ENCODE measurements at places on chromosomes 4 and X.

DNA sequence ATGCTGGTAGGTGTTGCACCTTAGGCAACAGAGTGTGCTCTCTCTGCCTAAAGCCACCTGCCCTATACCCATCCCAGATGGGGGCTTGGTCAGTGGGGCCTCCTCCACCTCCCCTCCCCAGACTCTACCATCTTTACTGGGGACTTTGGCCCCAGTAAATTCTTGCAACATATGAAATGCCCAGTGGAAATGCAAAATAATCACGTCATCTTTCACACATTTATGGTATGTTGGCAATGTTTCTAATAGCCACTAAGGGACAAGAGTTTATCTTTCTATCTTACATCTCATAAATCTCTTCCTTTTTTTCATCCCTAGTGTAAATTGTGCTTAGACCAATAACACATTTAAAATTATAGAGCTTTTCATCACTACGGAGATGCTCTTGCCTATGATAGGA lies 103.0 kb upstream of the MAML3 start:
- DNase-seq, result no peak

DNA sequence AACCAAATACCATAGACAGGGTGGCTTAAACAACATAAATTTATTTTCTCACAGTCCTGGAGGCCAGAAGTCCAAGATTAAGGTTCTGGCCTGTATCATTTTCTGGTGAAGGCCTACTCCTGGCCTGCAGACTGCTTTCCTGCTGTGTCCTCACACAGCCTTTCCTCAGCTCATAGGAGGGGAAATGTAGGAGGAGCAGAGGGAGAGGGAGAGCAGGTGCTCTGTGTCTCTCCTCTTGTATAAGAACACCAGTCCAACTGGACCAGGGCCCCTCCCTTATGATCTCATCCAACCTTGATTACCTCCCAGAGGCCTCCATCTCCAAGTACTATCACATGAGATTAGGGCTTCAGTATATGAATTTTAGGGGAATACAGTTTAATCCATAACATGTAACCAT lies 34.3 kb downstream of the RAPGEF2 start:
- DNase-seq, result no peak

DNA sequence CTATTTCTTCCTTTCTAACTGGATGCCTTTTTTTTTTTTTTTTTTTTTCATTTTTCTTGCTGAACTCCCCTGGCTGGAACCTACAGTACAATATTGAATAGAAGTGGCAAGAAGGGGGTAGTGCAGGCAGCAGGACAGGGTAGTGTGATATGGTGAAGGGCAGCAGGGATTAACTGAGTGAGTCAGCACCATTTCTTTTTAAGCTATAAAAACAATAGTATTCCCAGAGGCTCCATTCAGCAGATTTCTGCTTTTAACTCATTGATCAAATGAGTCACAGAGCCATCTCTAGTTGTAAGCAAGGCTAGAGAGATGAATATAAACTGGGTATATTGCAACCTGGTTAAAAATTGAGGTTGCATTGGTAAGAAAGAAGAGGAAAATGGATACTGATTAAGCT lies 53.6 kb upstream of the SETD7 start:
- DNase-seq, result no peak

DNA sequence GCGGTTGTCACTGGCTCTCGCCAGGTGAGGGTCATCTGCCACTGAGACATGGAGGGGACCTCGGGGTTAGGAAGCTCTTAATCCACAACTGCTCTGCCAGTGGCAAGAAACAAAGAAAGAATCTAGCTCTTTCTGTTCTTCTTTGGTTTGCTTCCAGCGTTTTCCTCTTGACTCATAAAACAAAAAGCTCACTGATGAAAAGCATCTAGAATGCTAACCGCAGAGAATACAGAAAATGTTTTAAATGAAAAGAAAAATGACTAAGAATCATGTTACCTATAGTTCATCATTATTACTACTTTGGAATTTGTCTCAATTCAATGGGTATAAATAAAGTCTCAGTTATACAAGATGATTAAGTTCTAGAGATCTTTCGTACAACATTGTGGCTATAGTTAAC lies 274.8 kb upstream of the TENM3 start:
- no peak for DNase-seq

DNA sequence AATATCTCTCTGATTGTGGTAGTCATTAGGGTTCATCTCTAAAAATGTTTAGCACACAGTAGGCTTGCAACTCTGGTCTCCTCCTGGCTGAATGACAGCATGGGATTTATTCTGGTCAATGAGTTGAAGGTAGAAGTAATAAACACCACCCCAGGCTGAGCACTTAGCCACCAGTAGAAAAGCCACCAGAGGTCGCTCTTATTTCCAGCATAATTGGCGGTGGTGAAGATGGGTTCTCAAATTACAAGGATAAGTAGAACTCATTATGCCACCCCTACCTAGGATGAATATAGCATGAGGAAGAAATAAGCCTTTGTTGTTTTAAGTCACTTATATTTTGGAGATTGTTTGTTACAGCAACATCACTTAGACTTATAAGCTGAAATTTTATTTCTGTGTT lies 302.7 kb downstream of the GPM6A start:
- DNase-seq, result no peak
